Left renal pelvis (tissue), 4 donors: ENCODE measurements at places on chromosomes 16 and 17.

DNA sequence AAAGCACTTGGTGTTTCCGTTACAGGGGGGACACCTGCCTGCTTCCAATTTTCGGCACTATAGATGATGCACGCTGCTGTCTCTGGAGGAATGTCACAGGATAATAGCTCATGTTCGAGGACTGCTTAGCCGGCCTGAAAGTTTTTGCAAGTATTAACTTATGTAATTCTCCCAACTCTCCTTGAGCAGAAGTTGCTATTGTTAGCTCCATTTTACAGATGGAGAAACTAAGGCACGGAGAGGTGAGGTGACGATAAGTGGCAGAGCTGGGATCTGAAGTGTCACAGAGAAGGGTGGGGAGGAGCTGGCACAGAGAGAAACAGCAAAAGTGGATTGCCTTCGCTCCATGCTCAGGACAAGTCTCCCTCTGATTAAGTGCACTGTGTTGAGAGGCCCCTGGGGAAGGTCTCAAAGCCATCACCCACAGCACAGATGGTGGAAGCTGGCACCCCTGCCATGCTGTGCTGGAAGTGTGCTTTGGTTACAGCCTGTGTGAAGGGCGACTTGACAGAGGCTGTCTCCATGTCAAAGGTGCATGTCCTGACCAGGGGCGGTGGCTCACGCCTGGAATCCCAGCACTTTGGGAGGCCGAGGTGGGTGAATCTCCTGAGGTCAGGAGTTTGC, 40.8 kb upstream of the MEAK7 start:
- DNase-seq, result no peak

- no peak for DNase-seq
Observed at GRCh38 chr17:45150911-45151809, 2.9 kb downstream of the HEXIM1 start.

GRCh38 chr17:50638966-50639713, 4.5 kb downstream of the ABCC3 start:
- DNase-seq, result no peak

DNA sequence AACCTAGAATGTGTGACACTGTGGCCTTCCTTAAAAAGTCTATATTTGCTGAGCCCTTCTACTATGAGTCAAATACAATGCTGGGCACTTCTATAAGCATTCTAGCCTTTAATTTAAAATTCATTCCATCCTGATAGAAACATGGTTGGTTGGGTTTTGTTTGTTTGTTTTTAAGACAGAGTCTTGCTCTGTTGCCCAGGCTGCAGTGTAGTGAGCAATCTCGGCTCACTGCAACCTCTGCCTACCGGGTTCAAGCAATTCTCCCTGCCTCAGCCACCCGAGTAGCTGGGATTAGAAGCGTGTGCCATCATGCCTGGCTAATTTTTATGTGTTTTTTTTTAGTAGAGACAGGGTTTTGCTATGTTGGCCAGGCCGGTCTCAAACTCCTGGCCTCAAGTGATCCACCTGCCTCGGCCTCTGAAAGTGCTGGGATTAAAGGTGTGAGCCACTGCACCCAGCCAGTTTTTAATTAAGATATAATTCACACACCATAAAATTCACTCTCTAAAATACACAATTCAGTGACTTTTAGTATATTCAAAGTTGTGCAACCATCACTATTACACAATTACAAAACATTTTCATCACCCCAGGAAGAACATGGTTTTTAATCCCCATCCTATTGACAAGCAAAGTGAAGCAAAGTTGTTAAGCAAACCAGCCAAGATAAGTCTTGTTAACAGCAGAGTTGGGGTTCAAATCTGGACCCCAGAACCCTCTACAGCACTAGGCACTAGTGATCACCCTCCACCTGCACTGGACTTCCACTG, 42.8 kb downstream of the CMTM4 start:
- no peak for DNase-seq

DNA sequence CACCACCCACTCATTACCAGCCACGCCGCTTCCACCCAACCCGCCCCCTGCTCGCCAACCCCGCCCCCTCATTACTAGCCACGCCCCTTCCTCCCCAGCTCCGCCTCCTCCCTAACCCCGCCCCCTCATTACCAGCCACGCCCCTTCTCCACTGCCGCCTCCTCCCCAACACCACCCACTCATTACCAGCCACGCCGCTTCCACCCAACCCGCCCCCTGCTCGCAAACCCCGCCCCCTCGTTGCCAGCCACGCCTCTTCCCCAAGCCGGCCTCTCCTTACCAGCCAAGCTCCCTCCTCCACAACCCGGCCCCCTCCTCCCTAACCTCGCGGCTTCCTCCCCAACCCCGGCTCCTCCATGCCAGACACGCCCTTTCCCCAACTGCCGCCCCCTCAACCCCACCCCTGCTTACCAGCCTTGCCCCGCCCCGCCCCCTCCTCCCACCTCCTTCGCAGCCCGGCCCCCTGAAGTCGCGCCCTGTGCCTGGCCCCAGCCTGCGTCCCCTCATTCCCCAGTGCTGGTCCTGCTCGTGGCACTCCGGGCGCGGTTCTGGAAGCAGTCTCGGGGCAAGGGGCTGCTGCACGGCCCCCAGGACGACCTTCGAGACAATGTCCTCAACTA, 7.3 kb downstream of the SLC22A31 start:
- no peak for DNase-seq

DNA sequence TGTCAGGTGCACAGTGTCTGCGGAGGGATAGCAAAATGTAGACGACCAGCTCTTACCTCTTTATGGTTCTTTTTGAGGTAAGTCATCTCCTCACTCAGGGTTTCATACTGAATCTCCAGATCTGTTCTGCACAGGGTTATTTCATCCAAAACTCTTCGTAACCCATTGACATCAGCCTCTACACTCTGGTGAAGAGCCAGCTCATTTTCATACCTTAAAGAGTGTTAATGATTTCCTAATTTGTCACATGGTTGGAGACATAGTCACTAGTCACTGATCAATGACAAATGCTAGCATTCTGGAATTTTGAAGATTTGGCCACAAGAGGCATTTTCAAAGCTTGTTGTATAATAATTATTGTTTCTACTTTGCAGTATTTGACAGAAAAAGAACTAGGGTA, 1.3 kb downstream of the KRT25 start:
- DNase-seq, result no peak

GRCh38 chr17:29195465-29196081, 15.4 kb upstream of the MYO18A start:
- no peak for DNase-seq

- DNase-seq, result no peak
Observed at GRCh38 chr16:20327444-20328041, at the start of gene GP2. GP2 (minus strand) TSS chr16:20327513; CDS start chr16:20326431, 1,082 bp downstream.

DNA sequence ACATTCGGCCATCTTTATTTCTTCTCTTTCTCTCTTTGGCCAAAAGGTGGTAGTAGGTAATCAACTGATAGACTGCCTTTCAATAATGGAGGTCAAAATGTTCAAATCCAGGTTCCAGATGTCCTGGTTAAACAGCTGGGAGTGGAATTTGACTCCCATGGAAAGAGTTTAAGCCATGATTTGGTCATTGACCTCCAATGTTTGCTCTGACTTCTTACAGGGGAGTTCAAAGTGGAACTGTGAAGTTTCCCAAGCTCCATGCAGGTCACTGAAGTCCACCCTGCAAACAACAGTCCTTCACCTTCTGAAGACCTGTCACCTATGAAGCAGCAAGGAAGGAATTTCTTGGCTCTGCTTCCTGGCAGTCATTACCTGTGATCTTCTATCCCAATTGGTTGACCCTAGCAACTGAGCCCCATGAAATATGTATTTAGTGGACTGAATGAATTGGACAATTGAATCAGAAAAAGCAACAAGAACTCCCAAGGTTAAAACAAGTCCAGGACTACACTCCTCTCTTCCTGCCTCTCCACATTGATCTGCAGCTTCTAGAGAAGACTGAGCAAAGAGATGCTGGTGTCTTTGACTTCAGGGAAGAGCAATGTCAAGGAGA, 28.0 kb upstream of the SOX9 start:
- DNase-seq, result no peak

GRCh38 chr17:12727076-12727760, 61.5 kb downstream of the MYOCD start:
- DNase-seq, result no peak

GRCh38 chr16:3190949-3191353, 2.9 kb downstream of the OR1F1 start:
- no peak for DNase-seq

DNA sequence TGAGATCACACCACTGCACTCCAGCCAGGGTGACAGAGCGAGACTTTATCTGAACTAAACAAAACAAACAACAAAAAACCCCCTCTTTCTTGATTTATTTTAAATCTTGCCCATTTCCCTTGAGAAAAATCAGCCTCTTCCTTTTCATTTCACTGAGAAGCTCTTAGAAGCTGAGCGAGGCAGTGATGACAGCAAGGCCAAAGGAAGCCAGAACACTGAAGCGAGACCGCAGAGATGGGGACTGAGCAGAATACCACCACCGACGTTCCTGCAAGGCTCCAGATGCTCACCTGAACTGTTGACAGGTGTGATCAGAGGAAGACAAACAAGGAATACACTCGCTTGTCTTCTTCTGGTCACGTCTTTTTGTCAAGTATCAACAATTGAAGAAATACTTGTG, 30.5 kb upstream of the IRF8 start:
- no peak for DNase-seq

DNA sequence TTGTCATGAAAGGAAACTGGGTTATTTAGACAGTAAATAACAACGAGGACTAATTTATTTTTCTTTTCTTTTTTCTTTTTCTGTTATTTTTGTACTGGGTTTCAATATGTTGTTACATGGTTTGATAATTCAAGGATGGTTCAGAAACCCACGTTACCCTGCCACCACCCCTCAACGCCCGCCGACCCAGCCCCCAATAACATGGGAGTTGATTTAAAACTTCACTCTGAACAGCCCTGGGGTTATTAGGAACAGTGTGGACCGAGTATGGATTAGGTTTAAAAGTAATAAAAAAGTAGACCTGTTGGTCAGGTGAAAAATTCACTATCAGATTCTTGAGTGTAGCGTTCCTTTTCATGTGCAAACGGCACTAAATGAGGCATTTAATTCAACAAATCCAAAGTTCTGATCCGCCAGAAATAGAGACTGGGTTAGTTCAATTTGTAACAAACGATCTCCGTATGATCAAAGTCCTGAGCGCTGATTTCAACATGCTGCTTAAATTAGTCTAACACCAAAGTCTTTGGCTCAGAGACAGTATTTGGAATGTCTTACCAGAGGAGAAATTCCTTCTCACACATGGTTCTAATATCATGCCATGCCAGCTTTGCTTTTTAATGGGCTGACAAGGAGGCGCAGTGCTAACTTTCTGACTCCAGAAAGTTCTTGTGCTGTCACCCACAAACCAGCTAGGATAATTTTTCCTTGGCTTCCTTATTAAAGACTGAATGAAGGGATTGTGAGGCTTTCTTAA, 173.1 kb upstream of the IRX3 start:
- no peak for DNase-seq

- DNase-seq, result no peak
Observed at GRCh38 chr16:22232277-22233036, 26.4 kb downstream of the EEF2K start.

- DNase-seq, result no peak
Observed at GRCh38 chr16:27230562-27231001, 27.3 kb downstream of the KDM8 start.

DNA sequence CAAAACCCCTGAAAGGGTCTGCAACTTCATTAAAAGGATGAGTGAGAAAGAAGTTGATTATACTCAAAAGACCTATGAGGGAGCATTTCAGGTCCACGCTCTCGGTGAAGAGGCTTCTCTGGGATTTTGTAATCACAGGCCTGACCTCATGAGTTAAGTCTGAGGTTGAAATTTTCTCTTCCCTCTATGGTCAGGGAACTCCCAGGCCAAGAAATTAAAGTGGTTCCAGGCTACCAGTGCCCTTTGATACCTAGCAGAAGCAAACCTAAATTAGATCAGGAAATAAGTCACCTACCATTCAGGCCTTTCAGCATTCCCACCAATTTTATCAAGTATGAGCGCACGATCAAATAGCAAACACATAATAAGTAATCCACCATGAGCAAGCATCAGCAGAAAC, 27.9 kb downstream of the MBTD1 start:
- DNase-seq, result no peak

- no peak for DNase-seq
Observed at GRCh38 chr16:87227296-87227951, 89.8 kb downstream of the C16orf95 start.

GRCh38 chr17:4544951-4545216, 10.3 kb downstream of the MYBBP1A start:
- no peak for DNase-seq
